ENCODE measurements at places on chromosomes 11 and 22. TPM values are rescaled to one million over a fixed set of nuclear protein-coding genes. Genes with fewer than 3 reads are reported as not detected.

- H3K27me3 ChIP-seq = peaks cover 73% of the 10 kb centered on the region
- H3K4me1 ChIP-seq = peaks cover 27% of the 10 kb centered on the region
- H3K4me3 ChIP-seq = no peak overlapping the region
- no peak overlapping the region for H3K27ac ChIP-seq
- DNase-seq = no peak
- no peaks in the 10 kb centered on the region for H3K36me3 ChIP-seq
Measured at GRCh38 chr11:86798988-86799387, 1.4 kb upstream of the PRSS23 start.

DNA sequence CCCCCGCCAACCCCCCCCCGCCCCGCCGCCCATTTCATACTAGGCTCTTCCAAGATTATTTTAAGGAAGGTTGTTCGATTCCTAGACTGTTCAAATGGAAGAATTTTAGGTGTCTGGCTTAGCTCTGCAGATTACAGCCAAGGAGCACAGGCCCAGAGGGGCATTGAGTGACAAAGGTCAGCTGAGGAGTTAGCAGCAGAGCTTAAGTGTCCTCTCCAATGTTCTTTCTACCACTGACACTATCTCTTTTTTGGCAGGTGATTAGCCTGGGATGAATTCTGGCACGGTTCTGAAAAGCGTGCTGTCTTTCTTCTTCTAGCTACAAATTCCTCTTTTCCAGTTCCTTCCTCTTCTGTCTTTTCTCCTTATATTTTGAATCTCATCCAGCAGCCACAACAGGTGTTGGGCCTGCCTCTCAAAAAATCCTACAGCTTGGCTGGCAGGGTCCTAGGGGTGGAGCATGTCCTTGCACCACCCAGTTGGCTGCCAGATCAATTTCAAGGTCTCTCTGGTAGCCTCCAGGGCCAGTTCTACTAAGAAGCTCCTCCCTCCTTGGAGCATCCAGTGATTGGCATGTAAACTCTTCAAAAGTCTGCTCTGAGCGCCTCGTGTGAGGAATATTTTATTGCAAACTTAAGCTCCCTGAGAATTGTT is 23.0 kb downstream of the KCNE3 start:
- H3K4me1 ChIP-seq = no peaks in the 10 kb centered on the region
- no peak for DNase-seq
- H3K27ac ChIP-seq = no peak overlapping the region
- H3K36me3 ChIP-seq = no peaks in the 10 kb centered on the region

PGM2L1 gene
- total RNA-seq = 10.1 TPM

DNA sequence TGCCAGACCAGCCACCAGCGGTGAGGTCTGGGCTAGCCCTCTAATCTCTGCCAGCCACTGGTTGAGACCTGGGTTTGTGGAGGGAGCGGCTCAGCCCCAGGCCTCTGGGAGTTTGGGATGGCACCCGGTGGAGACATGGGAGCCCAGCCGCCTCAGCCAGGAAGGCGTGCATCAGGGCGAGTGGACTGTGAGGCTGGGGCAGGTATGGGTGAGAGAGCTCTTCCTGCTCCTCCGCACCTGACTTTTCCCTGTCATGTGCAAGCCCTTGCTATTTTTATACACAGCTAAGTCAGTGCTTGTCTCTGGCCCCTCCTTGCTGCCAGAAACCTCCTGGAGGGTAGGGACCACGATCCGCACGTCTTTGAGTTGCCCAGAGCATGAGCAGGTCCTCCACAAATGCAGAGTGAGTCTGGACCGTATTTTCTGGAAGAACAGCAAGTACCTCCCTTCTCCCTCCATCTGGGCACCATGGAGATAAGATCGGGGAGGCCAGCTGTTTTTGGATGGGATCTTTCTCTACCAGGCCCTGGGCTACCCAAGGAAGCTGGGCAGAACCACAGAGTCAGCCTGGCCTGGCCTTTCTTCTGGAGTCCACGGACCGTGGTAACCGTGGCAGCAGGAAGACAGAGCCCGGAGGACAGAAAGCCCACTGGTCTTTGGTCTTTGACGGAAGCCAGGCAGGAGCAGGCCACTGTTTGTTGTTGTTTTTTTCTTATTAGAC is 53.3 kb downstream of the IGLL1 start:
- peaks cover 15% of the 10 kb centered on the region for H3K27me3 ChIP-seq
- H3K4me1 ChIP-seq = no peaks in the 10 kb centered on the region
- no peak overlapping the region for H3K4me3 ChIP-seq
- DNase-seq = no peak
- no peaks in the 10 kb centered on the region for H3K36me3 ChIP-seq

DNA sequence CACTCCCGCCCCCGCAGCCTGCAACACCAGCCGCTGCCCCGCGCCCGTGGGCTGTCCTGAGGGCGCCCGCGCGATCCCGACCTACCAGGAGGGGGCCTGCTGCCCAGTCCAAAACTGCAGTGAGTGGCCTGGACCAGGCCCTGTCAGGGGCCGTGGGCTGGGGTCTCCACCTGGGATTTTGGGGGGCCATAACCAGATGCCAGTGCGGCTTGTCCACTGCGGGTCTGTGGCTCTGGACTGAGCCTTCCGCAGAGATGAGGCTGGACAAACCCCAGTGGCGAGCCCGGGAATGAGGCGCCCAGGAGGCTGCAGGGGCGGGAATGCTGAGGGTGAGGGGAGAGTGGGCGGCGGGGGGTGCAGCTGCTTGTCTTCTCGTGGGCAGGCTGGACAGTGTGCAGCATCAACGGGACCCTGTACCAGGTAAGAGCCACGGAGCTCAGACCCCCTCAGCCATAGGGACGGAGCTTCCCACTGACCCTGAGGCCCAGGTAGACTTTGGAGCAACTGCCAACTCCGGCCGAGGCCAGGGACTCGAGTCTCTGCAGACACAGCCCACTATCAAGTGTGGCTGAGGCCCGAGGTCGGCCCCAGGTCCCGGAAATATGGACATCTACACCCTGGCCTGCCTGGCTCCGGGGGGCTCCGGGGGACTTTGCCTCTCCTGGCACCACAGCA is 24.8 kb upstream of the MUC5B start:
- H3K36me3 ChIP-seq = no peaks in the 10 kb centered on the region
- H3K27me3 ChIP-seq = no peaks in the 10 kb centered on the region
- H3K4me3 ChIP-seq = no peak overlapping the region
- no peaks in the 10 kb centered on the region for H3K4me1 ChIP-seq
- no peak for DNase-seq

MISFA gene
- total RNA-seq = 1.8 TPM

- H3K36me3 ChIP-seq = no peaks in the 10 kb centered on the region
- peaks cover 15% of the 10 kb centered on the region for H3K27me3 ChIP-seq
- no peak overlapping the region for H3K27ac ChIP-seq
Measured at GRCh38 chr22:30511109-30511508, 5.6 kb upstream of the SEC14L4 start.

GRCh38 chr22:19760951-19761724 is 560 bp downstream of the TBX1 start:
- no peak overlapping the region for H3K4me3 ChIP-seq
- no peak for DNase-seq
- H3K27ac ChIP-seq = no peak overlapping the region
- peaks cover 75% of the 10 kb centered on the region for H3K27me3 ChIP-seq
- H3K36me3 ChIP-seq = peaks cover 6% of the 10 kb centered on the region
